GM20000 (cell line): ENCODE measurements at places on chromosomes 12 and 14.

- DNase-seq, result no peak
These were observed 153.8 kb upstream of the KRR1 start for GRCh38 chr12:75665216-75665615.

DNA sequence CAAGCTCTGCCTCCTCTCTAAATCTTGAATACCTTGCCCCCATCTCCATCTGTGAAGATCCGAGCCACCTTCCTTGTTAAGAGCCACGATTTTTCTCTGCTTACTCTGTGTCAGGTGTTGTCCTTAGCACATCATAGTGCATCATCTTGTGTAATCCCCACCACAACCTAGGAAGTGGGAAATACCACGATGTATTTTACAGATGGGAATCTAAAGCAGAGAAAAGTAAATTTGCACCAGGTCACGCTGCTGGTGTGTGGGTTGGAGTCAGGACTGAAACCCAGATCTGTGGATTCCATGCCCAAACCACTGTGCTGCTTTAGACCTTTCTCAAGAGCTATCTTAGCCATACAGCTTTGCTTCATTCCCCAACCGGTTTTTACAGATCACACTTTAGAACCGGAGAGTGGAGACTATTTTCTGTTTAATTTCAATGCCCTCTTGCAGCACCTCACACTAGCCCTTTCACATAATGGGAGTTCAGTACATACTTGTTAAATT is 94.6 kb downstream of the PPM1A start:
- no peak for DNase-seq

GRCh38 chr14:38745861-38746260 is 357.2 kb downstream of the SEC23A start:
- no peak for DNase-seq

DNA sequence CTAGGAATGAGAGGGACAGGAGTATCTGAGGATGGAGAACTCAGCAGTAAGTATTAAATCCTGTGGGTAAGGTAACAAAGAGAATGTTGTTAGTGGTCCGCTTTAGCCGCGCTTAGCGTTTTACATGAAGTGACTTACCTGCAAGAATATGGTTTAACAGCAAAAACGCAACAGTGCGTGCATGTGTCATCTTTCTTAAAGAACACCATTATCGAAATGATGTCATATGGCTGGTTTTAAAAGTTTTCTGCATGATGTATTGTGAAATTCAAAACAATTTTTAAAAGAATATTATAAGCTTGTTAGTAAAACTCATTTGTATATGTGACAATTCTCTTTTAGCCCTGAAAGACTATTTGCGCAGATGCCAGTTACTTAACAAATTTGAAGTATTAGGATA is 1.7 kb downstream of the LEMD3 start:
- DNase-seq, result no peak

- DNase-seq, result no peak
These were observed 36.8 kb downstream of the IL31 start for GRCh38 chr12:122137229-122137628.

DNA sequence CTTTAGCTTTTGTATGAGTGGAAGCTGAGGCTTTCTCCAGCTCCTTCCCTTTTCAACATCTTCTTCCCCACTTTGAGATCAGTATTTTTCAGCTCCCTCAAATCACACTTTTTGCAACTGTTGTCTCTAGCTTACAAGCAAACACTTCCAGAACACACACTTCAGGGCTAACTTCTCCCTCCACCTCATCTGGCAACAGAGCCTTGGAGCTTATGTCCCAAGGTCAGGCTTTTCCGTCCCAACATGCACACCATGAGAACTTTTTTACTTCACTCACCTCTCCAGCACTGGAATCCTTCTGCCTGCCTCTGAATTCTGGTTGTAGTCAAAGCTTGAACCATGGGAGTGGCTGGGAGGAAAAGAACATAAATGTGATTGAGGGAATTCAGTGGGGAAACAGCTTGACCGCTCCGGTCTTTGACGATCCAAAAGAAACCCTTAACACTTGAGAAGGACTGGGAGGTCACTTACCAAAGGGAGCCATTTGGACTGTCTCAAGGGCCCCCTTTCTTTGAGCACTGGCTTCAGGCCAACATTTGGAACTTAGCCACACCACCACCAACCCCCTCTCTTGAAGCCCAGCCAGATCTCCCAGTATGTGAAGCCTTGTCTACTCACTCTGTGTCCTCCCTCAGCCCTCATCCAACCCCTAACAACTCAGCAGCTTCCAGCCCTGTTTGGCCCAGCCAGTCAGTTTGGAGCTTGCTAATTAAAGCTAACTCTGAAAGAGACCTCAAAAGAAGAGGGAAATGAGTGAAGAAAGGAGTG is 3.9 kb upstream of the BLOC1S1 start:
- no peak for DNase-seq

DNA sequence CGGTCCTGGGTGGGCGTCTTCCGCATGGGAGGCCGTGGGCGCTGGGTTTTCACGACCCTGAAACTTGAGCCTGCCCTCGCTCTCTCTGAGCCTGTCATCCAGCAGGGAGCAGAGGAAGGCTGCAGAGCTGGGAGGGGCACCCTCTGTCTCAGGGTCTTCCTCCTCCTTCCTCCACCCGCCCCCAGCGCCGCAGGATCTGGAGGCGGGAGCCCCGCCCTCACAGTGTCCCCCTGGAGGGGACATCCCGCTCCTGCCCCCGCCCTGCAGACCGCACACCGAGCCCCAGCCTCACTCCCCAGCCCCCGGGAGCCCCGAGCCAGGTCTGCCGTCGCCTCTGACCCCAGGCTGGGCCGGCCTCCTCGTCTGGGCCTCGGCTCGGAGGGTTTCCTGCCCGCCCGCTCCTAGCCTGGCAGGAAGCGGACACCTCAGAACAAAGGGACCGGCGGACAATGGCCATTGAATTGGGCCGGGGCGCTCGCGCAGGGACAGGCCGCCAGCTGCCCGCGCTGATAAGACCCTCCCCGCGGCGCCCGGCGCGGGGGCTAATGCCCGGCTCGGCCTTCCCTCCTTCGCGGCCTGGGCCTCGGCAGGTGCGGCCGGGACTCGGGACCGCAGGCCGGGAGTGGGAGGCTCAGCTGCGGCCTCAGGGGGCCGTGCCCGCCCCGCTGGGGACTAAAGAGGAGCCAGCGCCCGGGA is 15.3 kb upstream of the NUDT14 start:
- DNase-seq, result no peak

DNA sequence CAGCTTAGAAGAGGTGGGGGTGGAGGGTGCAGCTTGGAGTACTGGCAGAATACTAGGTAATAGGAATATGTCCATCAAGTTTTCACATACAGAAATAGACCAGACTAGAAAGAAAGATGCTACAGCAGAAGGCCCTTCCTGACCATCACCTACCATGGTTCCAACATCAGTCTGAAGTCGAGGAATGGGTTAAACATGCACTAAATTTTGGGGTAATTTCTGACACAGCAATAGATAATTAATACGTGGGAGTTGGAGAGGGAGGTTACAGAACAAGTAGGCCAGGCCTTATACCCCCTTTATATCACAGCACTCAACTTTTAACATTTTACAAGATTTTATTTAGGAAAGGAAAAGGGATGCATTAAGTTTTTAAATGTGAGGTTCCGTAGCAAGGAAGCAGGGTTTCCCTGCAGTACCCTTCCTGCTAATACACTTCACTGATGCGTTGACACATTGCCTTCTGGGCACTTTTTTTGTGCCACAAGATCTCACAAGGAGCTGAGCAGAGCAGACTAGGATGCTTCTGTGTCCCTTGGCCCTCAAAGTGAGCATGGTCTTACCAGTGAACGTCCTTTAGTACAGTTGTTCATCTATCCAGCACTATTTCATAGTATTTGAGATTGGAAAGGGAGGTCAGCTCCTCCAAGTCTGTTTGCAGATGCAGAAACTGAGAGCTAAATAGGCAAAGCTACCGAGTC is 50.8 kb downstream of the EID3 start:
- DNase-seq, result no peak

- no peak for DNase-seq
These were observed 2.2 kb downstream of the PCBP2 start for GRCh38 chr12:53453953-53454640.

GRCh38 chr14:74963178-74963704 is 7.8 kb upstream of the PGF start:
- DNase-seq, result no peak
